Activated T-cell treated with anti-CD3 and anti-CD28 coated beads, Interleukin-2, amount 50 U/mL, for 1 hour (primary cell): ENCODE measurements at places on chromosomes 1 and 21.

DNA sequence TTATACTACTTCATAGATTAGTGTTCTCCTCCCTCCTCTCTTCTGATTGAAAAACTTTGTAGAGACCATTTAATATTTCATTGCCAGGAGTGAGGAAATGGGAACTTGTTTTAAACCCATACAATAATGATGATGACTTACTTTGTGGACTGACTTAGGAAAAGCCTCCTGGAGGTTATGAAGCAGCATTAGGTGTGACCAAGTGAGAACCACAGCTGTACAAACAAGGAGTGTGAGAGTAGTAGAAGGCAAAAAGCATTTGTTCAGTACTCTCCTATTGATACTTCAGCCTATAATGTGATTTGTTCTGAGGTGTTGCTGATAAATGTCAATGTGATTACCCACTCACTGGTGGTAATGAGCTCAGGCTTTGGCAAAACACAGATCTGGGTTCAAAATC, 8.4 kb downstream of the TIPRL start:
- DNase-seq: no peak

GRCh38 chr1:22234476-22235030, 91.7 kb upstream of the WNT4 start:
- no peak for DNase-seq

DNA sequence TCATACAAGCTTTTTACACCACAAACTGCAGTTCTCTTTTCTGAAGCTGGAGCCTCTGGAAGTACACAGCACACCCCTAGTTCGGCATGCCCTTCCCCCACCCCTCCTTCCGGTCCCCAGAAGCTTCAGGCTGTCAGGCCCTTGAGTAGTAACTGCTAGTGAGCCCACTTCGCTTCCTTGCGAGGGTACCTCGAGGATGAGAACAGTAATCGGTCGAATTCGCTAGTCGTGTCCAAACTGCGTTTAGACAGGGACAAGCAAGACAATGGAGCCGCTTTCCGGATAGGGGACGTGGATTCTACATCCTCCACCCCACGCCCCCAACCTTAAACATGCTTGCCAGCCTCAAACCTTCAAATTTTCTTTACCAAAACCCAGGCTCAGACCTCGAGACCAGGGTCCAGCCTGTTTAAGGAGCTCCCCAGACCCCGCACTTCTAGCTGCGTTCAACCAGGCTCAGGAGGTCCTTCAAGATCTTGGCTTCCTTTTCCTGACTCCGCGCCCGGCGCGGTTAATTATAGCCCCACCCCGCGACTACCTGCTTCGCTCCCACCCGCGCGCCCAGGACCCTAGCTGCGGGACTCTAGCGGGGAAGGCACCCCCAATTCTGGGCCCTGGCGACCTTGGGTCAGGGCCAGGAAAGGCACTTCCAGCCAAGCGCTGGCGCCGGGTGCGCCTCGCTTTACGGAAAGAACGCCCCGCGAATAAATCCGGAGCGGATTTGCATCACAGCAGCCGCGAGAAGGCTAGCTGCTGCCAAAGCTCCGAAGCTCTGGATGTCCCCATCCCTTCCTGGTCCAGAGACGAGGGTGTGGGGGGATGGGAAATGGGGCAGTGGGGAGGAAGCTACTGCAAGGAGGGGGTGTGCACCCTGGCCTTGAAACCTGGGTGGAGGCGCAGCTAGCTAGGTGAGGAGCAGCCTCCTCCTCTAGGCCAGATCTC, 8.1 kb upstream of the TSPAN1 start:
- peak; percentile 49 for DNase-seq

DNA sequence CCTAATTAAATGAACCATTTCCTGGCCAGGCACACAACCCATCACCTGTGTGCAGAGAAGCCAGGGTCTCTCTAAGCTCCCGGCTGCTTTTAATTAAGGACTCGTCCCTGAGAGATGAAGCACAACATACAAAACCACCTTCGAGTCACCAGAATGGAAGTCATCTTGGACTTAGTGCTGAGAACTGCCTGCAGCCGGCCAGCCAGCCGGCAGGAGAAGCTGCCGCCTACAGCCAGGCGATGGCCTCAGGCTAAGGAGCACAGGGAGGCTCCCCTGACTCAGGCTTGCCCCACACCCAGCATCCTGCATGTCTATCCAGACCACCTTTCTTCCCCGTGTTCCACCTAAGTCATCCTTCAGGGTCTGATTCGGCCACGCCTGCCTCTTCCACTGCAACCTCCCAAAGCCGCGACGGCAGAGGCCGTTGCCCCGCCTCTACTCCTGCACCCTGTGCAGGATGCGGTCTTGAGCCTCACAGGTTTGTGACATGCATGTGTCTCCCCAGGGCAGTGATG, 83.6 kb downstream of the SLC66A1 start:
- no peak for DNase-seq
